ENCODE measurements at places on chromosomes 6 and 20.

DNA sequence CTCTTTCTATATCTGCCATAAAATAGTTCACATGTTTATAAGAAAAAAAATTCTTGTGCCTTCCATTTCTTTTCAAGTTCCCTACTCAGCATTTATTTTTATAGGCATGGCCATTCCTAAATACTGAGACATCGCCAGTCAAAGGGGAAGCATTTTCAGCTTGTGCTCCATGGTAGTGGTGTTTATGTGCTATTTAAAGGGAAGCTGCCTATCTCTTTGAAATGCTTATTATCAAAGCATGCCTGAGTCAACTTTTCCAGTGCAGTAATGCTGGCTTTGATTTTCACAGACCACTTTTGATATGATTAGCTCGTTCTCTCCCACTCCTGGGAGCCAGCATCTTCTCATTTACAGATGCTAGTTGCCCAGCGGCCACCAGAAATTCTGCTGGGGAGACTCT is 124.1 kb upstream of the RIN2 start:
- no peak for DNase-seq

GRCh38 chr20:59782986-59783640 is 150.3 kb downstream of the SYCP2 start:
- DNase-seq = no peak

- no peak for DNase-seq
These were observed 5.7 kb downstream of the ARHGAP40 start for GRCh38 chr20:38607351-38607750.

- no peak for DNase-seq
These were observed 294.3 kb downstream of the CDC5L start for GRCh38 chr6:44681761-44682160.

GRCh38 chr6:30645989-30646388 is 944 bp upstream of the C6orf136 start:
- DNase-seq = no peak

DNA sequence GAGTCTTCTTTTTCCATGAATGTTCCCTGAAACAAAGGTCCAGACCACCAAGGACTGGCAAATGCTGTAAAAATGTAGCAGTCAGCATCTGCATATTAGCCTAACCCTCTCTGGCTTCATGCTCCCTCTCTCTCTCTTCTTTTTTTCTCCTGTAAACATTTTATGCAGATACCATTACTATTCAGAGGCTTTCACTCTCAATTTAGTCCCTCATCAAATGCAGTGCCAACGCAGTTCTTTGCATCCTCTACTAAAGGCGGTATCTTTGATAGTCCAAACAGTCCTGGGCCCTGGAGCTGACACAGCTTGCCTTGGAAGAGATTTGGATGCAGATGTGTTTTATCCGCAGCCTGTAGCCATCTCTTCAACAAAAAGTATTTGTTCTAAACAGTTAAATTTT is 167.1 kb upstream of the MMS22L start:
- no peak for DNase-seq

DNA sequence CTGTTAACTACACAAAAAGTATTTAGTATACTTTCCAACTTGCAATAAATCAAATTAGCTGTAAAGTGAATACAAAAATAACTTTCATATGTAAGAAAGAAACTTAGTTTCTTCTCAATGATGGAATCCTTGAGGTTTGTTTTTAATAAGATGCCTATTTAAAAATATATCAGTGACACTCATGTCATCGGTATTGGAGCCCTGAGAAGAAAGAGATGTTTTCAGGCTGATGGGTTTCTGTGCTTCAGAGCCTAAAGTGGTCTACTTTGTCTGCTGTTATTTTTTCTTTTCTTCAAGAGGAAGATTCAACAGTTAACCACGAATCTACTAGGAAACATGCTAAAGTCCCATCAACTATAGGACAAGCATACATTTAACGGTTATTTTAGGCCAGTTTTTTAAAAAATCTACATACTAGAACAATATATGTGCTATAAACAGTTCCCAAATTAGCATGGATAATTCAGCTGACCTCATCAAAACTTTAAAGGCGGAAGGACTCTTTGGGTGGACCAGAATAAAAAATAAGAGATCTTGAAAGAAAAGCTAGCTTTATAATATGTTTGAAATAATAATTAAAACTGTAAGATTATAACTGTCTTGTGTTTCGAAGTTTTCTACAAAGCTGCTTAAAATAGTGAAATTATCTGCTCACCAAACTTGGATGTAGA is 147.0 kb upstream of the SAMD5 start:
- DNase-seq = no peak

DNA sequence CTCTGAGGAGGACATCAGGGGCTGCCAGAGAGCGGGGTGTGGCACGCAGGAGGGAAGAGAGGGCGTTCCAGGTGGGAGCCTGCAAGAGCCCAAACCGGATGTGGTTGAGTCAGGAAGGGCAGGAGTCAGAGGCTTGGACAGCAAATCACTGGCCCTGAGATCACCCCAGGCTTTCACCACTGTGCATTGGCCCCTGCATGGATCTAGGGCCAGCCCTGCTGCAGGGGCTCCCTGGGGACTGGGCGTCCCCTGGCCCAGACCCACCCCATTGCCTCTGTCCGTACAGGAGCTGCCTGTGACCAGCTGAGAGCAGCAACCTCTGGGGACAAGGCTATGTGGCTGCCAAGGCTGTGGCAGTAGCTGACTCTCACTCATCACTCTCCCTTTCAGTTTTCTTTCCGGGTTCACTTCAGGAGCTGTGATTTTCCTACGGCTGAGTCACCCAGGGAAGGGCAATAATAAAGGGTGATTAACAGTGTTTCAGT is 33.9 kb downstream of the KCNK17 start:
- no peak for DNase-seq

DNA sequence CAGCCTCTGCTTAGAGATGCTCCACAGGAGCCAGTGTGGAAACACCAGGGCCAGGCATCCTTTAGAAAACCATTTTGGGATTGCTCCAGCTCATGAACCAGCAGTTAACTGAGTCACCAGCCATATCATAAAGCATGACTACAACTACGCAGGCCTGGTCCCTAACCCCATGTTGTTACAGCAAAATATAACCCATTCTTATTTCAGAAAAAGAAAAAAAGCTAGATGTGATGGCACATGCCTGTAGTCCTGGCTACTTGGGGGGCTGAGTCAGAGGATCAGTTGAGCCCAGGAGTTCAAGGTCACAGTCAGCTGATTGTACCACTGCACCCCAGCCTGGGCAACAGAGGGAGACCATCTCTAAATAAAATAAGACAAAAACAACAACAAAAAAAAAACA is 36.8 kb downstream of the C6orf15 start:
- DNase-seq = no peak

- no peak for DNase-seq
These were observed 425.8 kb downstream of the FRK start for GRCh38 chr6:115634887-115635286.

GRCh38 chr20:53227523-53227922 is 255.4 kb downstream of the TSHZ2 start:
- DNase-seq = no peak

DNA sequence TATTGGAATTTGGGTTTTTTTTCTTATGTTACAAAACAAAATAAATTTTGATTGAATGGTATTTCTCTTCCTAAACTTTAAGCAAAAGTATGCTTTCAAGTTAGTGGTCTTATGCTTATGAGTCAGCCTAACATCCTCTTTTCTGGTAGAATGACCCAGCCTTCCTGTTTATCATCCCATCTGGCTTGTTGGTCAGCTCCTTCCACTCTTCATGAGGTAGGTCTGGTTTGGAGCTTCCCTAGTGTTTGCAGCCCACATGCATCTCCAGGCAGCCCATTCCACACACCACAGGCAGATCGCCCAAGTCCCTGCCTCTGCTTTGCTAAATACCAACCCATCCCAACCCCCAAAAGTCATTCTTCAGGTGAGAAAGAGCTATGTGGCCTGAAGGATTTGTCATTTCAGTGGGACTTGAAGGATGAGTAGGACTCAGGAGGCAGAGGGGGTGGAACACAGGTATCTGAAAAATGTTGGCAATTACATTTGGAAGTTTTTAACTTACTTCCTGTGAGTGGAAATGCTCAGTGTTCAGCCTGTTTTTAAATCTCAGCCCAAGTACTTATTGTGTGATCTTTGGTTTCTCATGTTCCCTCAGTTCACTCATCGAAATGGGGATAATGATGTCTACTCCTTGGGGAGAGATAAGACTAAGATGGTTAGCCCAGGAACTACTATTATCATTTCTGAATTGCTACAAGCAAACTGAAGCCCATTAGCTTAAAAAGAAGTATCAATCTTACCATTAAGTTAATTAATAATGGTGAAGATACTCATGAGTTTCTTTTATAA is 294.0 kb downstream of the ADGB start:
- DNase-seq = no peak

DNA sequence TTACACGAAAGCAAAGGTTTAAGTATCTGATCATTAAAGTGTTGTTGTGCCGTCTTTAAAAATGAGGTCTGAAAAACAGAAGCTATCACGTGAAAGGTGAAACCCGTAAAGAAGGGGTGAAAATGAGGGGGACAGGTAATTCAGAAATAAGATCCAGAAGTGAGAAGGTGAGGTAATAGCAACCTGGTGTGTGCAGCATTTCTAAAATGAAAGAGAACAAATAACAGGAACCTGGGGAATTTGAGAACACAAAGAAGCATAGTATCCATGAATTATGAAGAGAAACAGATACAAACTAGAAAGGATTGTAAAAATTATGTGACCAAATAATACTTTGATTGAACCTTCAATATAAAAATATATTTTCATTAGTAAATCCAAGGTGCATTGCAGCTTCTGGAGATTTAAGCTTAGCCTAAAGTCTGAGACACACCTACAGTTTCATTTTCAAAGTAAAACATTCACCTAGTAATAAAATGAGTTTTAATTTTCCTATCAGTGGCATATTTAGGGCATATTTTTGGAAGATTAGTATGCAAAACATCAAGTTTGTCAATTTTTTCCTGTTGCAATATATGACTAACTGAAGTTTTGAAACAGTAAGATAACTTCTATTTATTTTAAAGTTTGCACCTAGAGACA is 1.4 kb downstream of the HEY2 start:
- no peak for DNase-seq

DNA sequence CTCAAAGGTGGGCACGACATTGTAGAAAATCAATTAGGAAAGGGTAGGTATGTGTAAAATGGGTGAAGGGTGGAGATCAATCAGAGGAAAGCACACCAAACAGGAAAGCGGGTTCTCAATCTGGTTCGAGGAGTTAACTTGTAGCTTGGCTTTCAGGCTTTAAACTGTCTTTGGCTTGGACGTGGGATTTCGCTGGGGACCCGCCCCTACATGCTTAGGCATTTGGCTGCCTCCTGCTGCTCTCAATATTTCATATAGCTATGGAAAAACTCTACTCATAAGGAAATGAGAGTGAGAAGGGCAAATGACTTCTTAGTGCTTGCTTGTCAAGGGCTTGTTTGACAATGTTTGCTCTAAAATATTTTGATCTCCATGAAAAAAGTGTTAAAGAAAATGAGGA is 38.1 kb upstream of the PDE7B start:
- no peak for DNase-seq

- no peak for DNase-seq
These were observed 79.5 kb upstream of the SLCO4A1 start for GRCh38 chr20:62562831-62563230.

- DNase-seq = no peak
These were observed 20.4 kb downstream of the PREP start for GRCh38 chr6:105382496-105382895.

GRCh38 chr6:42390228-42390934 is 61.3 kb downstream of the TRERF1 start:
- peak; percentile 61 for DNase-seq

Measured in stimulated activated CD4-positive, alpha-beta T cell treated with anti-CD3 and anti-CD28 coated beads, TNF-alpha, amount 100 ng/mL, for 48 hours (primary cell).